MG63 (cell line): ENCODE measurements at places on chromosomes 3 and 15. TPM values are rescaled to one million over a fixed set of nuclear protein-coding genes. Genes with fewer than 3 reads are reported as not detected.

- DNase-seq = no peak
Measured at GRCh38 chr15:94383041-94383440, 151.7 kb downstream of the MCTP2 start.

GOLGA6L7 gene
- not detected in 2 replicates for total RNA-seq

GFM1 gene
- total RNA-seq = 60.3 and 98.4 TPM in 2 replicates

COL6A6 gene
- total RNA-seq = not detected in 2 replicates

GRCh38 chr15:100005715-100006114 lies 272.5 kb upstream of the LYSMD4 start:
- DNase-seq = no peak

DNA sequence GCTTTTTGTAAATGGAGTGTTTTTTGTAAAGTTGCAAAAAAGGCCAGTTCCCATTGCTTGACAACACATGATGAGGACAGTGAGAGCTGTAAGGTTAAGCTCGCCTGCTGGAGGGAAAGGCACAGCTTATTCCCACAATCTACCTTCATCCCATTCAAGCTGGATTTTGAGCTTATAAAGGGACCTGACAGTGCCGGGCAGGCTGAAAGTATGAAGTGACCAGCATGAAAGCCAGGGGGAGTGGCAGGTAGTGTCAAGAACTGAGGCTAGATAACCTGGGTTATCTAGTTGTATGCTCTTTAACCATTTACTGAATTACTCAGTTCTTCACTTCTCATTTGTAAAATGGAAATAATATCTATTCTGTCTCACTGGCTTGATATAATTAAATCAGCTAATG lies 52.3 kb upstream of the KPNA4 start:
- DNase-seq = no peak

EBLN2 gene
- total RNA-seq = 0.79 and 1.1 TPM in 2 replicates

GRCh38 chr3:150995510-150995909 lies 23.0 kb upstream of the CLRN1 start:
- no peak for DNase-seq

- no peak for DNase-seq
Measured at GRCh38 chr3:41575724-41576123, 376.4 kb downstream of the CTNNB1 start.

GRCh38 chr15:78740904-78741274 lies 70.4 kb downstream of the ADAMTS7 start:
- no peak for DNase-seq

- no peak for DNase-seq
Measured at GRCh38 chr3:11570789-11571495, 72.8 kb downstream of the VGLL4 start.

SPINT1 gene
- total RNA-seq = not detected in 2 replicates

AMT gene
- 1.2 TPM in 1 of 2 replicates, not detected in the other for total RNA-seq

- no peak for DNase-seq
Measured at GRCh38 chr15:31266712-31267111, 59.9 kb upstream of the KLF13 start.

GPR156 gene
- 0.91 and 1.1 TPM in 2 replicates for total RNA-seq

DNA sequence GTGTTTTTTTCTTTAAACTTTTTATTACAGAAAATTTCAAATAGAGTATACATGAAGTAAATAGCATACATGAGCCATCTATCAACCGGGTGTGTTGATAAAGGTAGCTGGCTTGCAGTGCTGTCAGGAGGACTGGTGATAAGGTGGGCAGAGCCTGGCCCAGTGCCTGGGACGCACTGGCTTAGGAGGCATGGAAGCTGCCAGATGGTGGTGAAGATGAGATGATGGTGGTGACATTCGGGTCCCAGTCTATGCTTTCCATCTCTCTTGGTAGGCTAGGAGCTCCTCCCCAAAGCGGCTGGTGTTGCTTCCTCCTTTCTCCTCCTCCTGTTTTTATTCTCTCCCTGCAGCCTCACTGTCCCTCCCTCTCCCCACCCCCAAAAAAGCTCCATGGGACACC lies 101.7 kb downstream of the ADCY5 start:
- no peak for DNase-seq

DNA sequence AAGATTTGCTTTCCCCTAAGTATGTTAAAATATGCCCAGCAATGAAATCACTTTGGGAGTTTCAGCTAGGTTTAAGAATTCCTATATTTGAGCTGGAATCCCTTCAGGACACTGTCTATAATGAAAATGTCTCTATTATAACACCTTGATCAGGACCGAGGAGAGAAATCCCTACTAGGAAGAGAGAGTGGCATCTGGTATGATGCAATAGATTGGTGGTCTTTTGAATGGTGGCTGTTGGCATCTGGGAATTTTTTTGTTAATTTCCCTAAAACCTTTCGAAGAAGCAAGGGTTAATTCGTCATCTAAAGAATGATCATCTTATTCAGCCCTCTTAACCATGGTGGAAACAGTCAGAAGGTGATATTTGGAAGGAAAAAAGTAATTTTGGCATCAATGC lies 43.0 kb downstream of the TIGIT start:
- DNase-seq = no peak

IQCF5 gene
- total RNA-seq = not detected in 2 replicates

DNA sequence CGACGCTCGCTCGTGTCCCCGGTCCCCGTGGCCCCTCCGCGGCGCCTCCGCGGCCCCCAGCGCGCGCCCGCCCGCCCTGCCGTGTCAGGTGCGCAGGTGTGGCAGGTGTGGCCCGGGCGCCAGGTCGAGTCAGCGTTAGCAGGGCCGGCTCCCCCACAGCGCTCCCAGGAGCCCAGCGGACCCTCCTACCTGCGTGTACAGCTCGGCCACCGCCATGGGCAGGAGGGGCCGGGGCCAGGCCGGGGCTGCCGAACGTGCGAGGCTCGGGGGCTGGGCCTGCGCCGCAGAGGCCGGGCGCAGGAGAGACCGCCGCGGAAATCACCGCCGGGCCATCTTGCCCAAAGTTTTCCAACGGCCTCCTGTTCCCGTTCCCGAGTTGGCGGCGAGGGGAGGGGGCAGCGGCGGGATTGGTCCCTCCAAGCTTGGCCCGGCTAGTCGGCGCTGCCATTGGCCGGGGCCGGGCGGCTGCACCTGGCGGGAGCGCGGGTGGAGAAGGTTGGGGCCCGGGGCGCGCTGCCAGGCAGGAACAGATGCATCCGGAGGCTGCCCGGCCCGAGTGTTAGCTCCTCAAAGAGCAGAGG lies at the start of gene MYO5C:
Gene MYO5C (minus strand): TSS at position 384 of the 581 bp plus-strand sequence. CDS start 168 bp downstream, at position 216.
- DNase-seq = peak; percentile 59

- no peak for DNase-seq
Measured at GRCh38 chr3:83039422-83039821, 1278.0 kb upstream of the GBE1 start.

DNA sequence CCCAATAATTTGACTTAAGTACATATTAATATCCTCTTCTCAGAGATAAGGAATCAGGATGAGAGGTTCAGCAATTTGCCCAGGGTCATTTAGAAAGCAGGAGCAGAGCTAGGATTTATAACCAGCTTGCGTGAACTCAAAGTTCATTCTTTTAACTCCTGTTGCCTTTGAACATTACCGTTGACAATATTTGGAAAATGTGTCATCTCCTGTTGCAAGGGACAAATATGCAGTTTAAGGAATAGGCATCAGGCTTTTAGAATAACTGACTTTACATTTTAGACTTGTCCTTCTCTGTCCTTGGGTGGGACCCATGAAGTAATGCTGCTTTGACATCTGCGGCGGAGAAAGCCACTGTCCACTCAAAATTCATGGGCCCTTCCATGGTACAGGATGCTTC lies 252.2 kb upstream of the RGMA start:
- DNase-seq = no peak

- no peak for DNase-seq
Measured at GRCh38 chr3:101722394-101723173, 1.8 kb upstream of the CEP97 start.

DNA sequence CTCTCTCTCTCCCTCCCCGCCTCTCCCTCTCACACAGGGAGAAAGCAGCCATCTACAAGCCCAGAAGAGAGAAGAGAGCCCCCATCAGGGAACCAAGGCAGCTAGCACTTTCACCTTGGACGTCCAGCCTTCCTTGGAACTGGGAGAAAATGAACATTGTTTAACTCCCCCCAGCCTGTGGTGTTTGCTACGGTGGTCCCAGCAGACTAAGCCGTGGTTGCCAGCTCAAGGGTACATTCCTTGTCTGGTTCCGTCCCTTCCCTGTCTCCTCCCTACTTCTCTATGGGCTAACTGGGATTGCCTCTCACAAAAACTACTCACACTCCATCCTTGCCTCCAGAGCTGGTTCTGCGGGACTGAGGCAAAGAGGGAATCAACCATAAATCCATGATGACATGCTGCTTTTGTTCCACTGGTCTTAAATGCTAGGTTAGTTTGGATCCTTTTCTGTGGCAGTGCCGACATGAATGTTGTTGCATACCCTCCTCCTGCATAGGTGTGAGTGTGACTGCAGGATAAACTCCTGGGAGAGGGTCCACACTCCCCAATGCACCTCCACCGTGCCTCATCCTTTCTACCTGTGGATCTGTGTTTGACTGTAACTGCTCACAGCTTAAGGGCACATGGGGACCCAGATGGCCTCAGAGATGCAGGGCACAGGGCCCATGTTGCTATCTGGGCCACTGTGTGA lies 12.0 kb downstream of the C3orf22 start:
- DNase-seq = no peak

DNA sequence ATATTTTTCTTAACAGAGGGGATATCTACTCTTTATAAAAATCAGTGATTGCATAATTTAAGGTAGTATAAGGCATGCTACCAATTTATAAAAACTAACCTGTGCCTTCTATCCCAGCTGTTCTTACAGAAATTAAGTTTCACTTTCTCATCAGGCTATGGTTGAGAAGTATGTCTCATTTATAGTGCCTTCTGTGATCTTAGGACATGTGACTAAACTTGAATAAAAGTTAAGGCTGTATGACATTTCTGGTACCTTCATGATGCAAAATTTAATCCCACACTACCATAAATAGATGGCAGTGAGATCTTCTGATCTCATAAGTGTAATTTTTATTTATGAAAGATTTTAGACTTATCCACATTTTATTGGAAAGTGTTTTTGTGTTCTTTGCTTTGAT lies 12.6 kb downstream of the TIPARP start:
- no peak for DNase-seq

EXD1 gene
- not detected in 2 replicates for total RNA-seq

- DNase-seq = no peak
Measured at GRCh38 chr15:30859091-30859874, 44.4 kb upstream of the FAN1 start.
